ENCODE measurements at places on chromosomes 3 and 15.

- peak; percentile 33 for DNase-seq
These were observed 36.9 kb downstream of the POLR2M start for GRCh38 chr15:57743424-57743823.

- DNase-seq = no peak
These were observed 5.9 kb downstream of the MEIS2 start for GRCh38 chr15:37094333-37094914.

- no peak for DNase-seq
These were observed 15.9 kb upstream of the COPG1 start for GRCh38 chr3:129233538-129233937.

GRCh38 chr3:55571216-55571813 lies 84.2 kb upstream of the WNT5A start:
- DNase-seq = no peak

DNA sequence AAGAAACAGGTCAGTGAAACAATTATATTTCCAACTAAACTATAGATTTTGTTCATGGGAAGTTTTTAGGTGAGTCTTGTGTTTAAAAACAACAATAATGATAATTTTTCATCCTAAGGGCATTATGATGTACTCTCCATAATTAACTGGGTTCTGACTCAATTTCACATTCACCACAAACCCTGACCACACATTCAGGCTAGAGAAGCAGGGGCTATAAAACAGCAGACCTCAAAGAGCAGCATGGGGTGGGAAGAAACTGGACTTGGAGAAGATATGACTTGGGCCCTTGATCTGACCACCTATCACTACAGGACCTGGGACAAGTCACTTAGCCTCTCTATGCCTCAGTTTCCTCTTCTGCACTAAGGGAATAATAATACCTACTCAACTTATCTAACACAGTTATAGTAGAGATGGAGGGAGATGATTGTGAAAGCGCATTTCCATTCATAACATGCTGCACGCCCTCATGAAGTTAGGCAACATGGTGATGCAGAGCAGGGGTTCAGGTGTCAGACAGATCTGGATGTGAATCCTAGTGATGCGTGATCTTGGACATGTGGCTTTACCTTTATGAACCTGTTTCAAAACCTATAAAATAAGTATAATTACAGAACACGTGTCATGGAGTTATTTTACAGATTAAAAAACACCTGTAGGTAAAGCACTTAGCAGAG lies 63.0 kb upstream of the ACP3 start:
- no peak for DNase-seq

DNA sequence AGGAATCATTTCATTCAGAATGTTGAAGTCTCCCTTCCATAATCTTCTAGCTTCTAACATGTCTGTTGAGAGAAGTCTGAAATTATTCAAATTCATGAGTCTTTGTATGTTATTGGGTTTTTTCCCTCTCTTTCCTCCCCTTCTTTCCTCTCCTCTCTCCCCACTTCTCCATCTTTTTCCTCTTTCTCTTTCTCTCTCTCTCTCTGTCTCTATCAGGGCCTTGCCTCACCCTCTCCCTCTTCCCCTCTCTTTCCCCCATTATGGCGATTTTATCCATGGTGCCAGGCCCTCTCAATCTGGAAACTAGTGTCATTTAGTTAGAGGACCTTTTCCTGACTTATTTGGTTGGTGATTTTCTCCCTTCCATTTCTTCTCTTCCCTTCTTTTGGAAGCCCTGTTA lies 147.3 kb downstream of the SST start:
- no peak for DNase-seq

GRCh38 chr3:106191211-106191610 lies 322.4 kb upstream of the CBLB start:
- DNase-seq = no peak

- no peak for DNase-seq
These were observed 33.6 kb downstream of the PLSCR4 start for GRCh38 chr3:146217324-146217723.

DNA sequence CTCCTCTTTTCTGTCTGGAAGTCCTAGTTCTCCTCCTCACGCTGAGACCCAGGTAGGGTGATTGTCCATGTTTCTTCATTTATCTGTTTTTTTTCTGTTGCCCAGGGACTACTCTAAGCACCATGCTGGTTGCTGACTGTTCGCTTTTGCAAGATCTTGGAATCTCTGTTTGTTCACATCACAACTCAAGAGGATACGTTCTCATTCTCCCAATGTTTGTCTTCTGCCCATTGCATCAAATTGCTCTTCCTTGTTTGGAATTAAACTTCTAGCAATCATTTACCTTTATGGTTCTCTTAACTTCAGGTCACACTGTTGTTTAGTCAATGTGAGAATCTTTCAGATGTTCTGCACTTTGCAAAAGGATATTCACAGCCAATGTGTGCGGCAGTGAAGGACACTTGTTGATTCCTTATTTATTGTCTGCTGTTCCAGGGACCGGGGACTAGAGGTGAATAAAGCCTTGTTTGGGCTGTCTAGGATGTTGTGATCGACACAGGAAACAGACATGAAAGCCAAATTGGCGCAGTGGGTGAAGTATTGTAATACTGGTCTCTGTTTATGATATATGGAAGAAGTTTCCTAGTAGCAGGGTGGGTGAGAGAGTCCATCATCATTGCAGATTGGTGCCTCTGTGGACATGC lies 24.5 kb downstream of the LPP start:
- DNase-seq = no peak

DNA sequence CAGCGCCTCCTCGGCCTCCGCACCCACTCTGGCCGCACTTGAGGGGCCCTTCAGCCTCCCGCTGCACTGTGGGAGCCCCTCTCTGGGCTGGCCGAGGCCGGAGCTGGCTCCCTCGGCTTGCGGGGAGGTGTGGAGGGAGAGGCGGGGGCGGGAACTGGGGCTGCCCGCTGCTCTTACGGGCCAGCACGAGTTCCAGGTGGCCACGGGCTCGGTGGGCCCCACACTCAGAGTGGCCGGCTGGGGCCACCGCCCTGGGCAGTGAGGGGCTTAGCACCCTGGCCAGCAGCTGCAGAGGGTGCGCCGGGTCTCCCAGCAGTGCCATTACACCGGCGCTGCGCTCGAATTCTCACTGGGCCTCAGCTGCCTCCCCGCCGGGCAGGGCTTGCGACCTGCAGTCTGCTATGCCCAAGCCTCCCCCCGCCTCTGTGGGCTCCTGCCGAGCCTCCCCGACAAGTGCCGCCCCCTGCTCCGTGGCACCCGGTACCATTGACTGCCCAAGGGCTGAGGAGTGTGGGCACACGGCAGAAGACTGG lies 167.1 kb upstream of the PLSCR5 start:
- DNase-seq = no peak

DNA sequence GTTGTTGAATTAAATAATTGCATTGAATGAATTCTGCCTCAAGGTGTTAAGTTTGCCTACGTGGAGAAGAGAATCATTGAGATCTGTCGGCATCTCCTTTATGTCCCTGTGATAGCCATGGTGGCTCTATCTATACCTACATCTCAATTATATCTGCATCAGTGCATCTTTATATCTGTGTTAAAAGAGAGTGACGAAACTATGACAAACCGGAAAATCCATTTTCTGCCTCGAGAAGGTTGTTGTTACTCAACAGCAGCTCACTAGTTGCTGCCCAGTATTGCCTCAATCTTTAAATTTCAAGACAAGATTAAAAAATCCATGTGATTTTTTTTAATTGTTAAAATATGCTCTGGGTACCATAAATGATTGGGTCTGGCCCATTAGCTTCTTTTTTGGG lies 58.7 kb downstream of the GUCA1C start:
- DNase-seq = no peak

DNA sequence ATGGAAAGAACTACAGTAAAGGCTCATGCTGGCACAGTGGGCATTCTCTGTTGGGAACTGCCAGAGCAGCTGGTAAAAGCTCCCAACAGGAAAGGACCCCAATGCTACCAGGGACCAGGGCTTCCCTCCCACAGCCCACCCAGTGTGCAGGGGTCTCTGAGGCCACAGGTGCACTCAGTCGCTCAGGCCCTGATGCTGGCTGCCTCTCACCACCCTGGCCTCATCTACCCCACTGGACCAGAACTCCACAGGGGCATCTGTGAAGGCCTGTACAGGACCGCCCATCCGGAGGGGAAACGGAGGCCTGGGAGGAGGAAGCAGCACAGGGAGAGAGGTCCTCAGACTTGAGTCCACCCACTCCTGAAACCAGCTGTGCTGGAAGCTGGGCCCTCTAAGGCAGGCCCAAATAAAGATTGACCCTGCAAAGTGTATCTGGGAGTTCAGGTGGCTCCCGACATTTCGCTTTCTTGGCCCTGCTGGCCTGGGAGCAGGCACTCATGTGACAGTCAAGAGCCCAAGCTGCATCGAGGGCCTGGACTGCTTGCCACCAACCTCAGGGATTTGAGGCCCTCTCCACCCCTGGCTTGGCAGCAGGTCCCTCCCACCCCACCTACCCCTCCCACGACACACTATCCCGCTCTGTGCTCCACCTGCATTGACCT lies 12.7 kb downstream of the KLF15 start:
- DNase-seq = peak; percentile 6

- no peak for DNase-seq
These were observed 21.3 kb downstream of the SLC35G2 start for GRCh38 chr3:136840252-136840651.

DNA sequence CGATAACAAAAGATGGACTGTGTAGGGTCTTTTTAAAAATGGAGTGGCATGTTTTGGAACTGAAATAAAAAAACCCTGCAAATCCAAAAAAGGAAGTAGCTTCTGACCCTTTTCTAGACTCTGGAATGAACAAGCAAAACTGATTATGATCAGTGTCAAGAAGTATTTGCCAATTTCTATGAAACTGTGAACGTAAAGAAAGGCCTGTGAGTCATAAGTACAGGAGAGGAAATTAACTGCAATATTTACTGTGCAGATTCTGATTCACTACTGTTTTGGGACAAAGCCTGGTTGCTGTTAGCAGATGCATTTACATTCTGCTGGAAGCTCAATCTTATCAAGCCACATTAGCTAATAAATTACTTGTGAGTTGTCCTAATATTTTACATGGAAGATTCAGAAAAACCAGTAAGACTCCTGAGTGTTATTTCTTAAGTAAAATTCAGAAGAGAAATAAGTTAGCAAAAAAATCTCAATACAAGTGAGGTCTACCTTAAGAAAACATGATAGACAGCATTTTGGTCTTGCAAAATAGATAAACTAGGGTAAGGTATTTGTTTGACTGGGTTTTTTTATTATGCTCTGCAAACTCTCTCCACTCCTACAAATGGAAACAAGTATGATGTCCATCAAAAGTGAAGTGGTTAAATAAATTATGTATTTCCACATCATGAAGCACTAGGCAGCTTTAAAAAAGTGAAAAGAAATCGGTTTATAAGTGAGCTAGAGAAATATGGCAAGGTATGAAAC lies 90.2 kb upstream of the LMOD3 start:
- DNase-seq = no peak

GRCh38 chr3:162142511-162142910 lies 645.9 kb downstream of the OTOL1 start:
- no peak for DNase-seq

GRCh38 chr3:54830658-54831057 lies 97.2 kb downstream of the LRTM1 start:
- DNase-seq = peak; percentile 47

- no peak for DNase-seq
These were observed 135.1 kb downstream of the KCNMB2 start for GRCh38 chr3:178671377-178671776.

- no peak for DNase-seq
These were observed 50.6 kb downstream of the TM4SF18 start for GRCh38 chr3:149282836-149283235.

- DNase-seq = no peak
These were observed 15.8 kb upstream of the SAMMSON start for GRCh38 chr3:69983546-69984265.

DNA sequence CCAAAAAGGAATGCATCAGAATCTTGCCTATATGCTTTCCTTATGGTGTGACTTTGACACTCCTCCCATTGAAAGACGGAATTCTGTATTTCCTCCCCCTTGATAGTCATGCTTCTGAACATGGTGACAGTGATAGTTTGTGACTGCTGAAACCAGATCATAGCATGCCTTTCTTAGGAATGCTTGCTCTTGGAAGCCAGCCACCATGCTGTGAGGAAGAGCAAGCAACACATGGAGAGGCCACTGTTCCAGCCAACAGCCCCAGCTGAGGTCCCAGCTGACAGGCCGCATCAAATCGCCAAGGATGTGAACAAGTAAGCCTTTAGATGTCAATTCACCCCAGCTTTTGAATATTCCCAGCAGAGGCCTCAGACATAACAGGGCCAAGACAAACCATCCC lies 100.1 kb downstream of the IGF2BP2 start:
- DNase-seq = no peak

- DNase-seq = no peak
These were observed 184.6 kb upstream of the GPR149 start for GRCh38 chr3:154614601-154615000.

DNA sequence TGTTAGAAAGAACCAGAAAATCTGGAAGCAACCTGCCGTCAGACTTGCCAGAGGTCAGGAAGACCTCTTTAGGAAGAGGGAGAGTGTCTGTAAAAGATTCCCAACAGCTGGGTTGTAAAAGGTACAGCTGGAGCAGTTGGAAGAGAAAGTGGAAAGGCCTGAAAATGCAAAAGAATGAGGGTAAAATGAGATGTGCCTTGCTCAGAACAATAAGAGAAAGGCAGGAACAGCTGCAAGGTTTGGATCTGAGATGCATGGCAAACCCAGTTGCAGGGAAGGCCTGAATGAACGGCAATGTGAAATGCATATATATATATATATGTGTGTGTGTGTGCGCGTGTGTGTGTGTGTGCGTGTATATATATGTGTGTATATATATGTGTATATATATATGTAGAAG lies 88.1 kb downstream of the ZIC1 start:
- DNase-seq = no peak

DNA sequence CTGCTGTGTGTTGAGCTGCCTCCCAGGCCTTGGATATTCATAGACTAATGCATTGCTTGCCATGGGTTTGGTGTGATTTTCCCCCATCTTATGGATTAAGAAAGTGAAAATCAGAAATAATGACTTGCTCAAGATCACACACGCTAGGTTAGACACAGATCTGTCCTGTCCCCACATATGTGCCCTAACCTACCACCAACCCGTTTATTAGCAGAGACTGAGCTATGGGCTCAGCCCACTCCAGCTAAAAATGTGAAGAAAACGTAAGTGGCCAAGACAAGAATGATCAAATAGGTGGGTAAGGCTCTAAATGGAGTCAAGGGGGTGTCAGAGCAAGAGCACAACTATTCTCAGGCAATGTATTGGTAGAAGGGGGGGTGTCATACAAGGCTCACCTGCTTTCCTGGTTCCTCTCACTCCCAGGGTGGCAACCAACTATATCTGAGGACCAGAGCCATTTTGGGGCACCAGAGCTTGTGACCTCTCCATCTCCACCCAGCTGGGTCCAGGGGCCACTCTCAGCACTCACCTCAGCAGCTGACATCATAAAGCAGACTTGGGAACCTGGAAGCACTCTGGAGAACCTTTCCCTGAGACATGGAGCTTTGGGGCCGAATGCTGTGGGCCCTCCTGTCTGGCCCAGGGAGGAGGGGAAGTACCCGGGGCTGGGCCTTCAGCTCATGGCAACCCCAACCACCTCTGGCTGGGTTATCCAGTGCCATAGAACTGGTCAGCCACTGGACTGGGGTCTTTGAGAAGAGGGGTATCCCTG lies 1.4 kb downstream of the HEMK1 start:
- DNase-seq = no peak
